ENCODE measurements at places on chromosomes 1 and 21.

DNA sequence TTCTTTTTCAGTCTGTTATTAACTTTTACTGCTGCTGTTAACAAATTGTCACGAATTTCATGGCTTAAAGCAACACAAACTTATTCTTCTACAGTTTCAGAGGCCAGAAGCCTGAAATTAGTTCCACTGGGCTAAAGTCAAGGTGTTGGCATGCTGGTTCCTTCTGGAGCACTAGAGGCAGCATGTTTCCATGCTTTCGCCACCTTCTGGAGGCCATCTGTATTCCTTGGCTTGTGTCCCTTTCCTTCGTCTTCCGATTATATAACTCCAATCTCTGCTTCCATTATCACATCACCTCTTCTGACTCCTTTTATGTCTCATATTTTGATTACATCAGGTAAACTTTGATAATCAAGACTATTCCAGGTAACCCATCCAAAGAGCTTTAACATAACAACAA lies 1742.1 kb downstream of the BRINP3 start:
- DNase-seq: no peak

DNA sequence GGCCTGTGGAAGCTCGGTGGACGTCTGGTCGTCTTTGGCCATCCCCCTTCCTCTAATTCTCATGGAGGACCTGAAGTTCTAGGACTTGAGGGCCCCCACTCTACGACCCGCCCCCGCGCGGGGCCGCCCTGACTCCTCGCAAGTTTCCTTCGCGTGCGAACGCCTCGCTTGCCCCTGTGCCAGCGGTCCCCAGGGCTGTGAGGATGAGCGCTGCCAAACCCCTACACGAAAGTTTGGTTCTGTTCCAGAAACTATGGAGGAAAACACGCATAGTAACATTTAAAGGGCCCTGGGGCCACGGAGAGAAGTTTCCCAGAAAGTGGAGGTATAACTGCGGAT lies 304 bp upstream of the GNG12 start:
- no peak for DNase-seq

GRCh38 chr1:43447891-43448708 lies 5.6 kb downstream of the HYI start:
- no peak for DNase-seq

- DNase-seq: no peak
Observed at GRCh38 chr1:166351676-166352075, 184.9 kb upstream of the FAM78B start.

DNA sequence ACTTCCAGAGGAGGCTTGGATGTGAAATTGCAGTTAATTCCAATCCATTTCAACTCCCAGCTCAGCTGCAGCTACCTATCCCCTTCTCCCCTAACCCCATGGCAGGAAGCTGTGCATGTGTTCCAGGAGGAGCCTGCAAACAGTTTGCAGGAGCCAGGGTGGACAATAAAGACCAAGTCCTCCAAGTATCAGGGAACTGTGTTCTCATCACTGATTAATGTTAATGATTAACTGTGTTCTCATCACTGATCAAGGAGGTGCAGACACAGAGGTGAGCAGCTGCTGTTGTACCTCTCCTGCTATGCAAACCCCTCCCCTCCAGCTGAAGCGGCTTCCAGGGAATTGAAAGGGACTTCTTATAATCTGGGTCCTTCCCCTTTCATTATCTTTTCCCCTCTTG lies 19.2 kb downstream of the CLDN19 start:
- DNase-seq: no peak
